ENCODE measurements at places on chromosomes 6 and 20.

GRCh38 chr20:59750209-59750840, 146.0 kb downstream of the PHACTR3 start:
- no peak for DNase-seq

DNA sequence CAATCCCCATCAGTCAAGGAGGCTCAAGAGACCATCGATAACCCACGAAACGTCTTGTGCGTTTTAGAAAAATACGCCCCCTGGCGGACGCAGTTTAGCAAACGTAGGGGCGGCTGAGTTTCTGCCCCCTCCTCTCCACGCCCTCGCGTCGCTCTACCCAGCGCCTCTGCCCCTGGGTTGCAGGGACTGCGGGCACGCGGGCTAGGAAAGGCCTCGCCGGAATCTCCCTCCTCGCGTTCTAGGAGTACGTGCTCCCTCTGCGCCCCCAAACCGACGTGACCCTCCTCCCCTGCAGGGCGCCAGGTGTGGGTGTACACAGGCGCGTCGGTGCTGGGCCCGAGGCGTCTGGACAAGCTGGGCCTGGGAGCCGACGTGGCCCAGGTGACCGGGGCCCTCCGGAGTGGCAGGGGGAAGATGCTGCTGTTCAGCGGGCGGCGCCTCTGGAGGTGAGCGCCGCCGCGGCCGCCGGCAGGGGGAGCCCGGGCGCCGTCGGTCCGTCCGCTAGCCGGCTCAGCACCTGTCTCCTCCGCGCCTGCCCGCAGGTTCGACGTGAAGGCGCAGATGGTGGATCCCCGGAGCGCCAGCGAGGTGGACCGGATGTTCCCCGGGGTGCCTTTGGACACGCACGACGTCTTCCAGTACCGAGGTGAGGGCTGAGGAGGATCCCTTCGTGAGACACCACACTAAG, 5.3 kb downstream of the MMP9 start:
- no peak for DNase-seq

- DNase-seq: no peak
Observed at GRCh38 chr6:33392595-33392948, 949 bp downstream of the KIFC1 start.

DNA sequence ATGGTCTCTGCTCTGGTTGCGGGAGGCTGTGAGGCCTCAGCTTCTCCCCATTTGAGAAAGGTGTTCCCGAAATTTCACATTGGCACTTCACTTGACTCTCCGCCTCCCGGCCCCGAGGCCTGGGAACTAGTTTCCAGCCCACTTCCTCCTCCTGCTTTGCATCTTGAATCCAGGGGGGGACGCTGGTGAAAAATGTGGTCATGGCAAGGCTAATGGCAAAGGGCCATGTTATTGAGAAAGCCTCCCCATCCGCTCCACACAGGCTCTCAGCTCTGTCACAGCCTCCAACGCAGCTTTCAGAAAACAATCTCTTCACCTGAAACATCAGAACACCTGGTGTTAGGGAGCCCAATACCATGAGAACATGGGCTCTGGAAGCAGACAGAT, 5.6 kb downstream of the PLAGL2 start:
- no peak for DNase-seq

DNA sequence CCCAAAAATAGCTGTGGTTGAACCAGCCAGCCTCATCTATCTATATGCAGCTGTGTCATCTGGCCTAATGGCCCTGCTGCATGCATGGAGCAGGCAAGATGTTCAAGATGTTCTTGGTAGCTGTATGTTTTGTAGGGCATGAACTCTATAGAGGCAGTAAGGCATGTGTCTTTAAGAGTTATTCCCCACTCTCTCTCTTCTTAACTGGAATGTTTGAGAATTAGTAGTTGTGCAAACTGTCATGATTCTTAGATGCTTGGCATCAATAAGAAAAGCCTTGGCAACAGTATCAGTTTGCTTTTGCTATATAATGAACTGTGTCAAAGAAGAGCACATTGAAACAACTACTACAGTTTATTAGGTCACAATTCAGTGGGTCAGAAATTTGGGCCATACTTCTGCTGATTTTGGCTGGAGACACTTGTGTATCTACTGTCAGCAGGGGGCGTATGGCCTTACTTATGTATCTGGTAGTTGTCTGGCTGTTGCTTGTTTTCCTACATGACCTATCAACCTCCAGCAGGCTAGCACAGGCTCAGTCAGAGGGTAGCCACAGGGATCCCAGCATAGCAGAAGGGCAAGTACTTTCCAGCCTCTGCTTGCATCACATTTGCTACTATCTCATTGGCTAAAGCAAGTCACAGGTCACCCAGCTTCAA, 56.1 kb upstream of the LAMP5 start:
- no peak for DNase-seq

- no peak for DNase-seq
Observed at GRCh38 chr6:34526241-34526972, 29.7 kb downstream of the SPDEF start.

DNA sequence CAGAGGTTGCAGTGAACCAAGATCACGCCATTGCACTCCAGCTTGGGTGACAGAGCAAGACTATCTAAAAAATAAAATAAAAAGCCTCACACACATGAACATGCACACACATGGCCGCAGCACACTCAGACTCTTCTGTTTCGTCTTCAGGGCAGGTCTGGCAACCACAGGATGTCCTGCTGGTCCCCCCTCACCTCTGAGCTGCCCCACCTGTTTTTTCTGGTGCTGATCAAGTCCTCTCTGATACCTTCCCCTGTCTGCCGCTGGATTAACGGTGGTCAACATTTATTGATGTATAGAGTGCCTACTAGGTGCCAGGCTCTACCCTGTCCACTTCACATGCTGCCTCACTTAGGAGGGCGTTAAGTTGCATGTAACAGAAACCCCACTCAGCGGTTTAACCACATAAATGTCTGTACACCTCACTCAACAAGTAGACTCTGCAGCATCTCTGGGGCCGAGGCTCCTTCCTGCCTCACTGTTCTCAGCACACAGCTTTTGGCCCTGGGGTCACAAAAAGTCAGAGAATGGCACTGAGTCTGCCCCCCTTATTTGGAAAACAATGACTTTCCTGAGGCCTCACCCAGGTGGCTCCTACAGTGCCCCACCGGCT, 4.5 kb upstream of the AP5S1 start:
- DNase-seq: no peak

Data from NCI-H1048 (cell line).